ENCODE measurements at places on chromosomes 4 and X. TPM values are rescaled to one million over a fixed set of nuclear protein-coding genes. Genes with fewer than 3 reads are reported as not detected.
A peak's percentile ranks its signal among the peaks of the same experiment; 100 is the strongest.

- DNase-seq, result no peak
Measured at GRCh38 chr4:172245516-172245915, 432.3 kb downstream of the GALNTL6 start.

- no peak for DNase-seq
Measured at GRCh38 chrX:103616676-103617186, 9.0 kb downstream of the TCEAL3 start.

GRCh38 chr4:95537191-95537590, 11.6 kb downstream of the UNC5C start:
- DNase-seq, result no peak

GRCh38 chrX:68345025-68345424, 88.3 kb downstream of the OPHN1 start:
- no peak for DNase-seq

GRCh38 chr4:145177906-145178538, 2.4 kb downstream of the OTUD4 start:
- DNase-seq, result no peak

DNA sequence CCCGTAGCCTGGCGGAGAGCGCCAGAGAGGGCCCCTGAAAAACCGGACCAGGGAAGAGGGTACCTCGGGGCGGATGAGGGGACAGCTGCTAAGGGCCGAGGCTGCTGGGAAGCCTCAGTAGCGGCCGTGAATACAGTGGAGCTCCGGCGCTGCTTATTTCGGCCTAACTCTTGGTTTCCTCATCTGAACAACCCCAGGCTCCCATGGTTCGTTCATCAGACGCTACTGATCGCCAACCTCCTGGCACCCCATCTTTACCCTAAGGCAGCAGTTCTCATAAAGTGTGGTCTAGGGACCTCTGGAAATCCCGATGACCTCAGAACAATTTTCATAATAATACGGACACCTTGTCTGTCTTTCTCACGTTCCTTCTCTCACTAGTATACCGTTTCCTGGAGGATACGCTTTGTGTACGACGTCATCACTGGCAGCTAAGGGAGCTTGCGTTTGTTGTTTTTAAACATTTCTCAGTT, 645 bp upstream of the RAB28 start:
- peak; percentile 46 for DNase-seq

- DNase-seq, result no peak
Measured at GRCh38 chrX:6732101-6732500, 197.2 kb upstream of the VCX3A start.

- DNase-seq, result no peak
Measured at GRCh38 chr4:184715526-184715925, 18.4 kb downstream of the CENPU start.

- peak; percentile 38 for DNase-seq
Measured at GRCh38 chrX:48474127-48474526, 1.9 kb upstream of the FTSJ1 start.

- no peak for DNase-seq
Measured at GRCh38 chr4:97911236-97911906, 231.9 kb downstream of the STPG2 start.

GRCh38 chr4:165384598-165384997, 5.8 kb downstream of the CPE start:
- no peak for DNase-seq

DNA sequence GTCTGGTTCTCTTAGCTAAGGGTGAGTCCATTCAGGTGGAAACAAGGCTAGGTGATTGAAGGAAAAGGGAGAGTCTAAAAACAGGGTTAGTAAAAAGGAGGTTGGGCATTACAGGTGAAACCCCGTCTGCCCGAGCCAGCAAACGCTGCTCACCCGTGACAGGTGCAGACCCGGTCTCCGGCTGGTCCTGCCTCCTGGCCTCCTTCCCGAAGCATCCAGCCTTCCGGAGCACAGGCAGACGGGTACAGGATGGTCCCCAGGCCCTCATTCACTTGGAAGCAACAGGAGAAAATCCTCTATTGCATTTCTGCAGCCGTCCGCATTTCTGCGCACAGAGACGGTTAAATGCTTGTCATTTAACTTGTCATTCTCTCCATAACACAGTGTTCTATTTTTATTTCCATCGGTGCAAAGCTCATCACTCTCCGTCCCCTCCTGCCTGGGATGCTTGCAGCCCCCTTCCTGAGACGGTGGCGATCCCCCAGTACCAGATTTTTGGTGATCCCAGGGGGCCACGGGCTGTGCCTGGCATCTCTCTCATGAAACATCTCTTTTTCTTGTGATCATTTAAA, 90.8 kb upstream of the PPP2R3B start:
- DNase-seq, result no peak

DNA sequence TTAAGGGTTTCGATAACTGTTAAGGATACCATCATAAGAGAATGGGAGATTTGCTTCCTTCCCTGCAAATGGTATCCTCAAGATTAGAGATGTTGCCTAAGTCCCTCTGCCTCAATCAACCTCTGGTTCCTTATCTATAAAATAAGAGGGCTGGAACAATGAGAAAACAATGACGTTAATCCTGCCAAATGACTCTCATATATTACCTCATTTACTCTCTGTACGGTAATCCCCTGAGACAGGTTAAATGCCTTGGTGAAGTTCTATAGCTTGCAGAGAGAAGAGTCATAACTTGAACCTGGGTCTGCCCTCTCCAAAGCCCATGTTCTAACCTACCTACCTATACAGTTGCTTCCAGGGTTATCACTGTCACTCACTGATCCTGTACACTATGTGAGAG, 100.2 kb upstream of the OTUD4 start:
- no peak for DNase-seq

- no peak for DNase-seq
Measured at GRCh38 chr4:37522996-37523395, 163.2 kb downstream of the RELL1 start.

GRCh38 chrX:118621081-118621759, 106.2 kb upstream of the IL13RA1 start:
- DNase-seq, result no peak

- DNase-seq, result no peak
Measured at GRCh38 chr4:54254116-54254914, 25.2 kb downstream of the PDGFRA start.

GRCh38 chrX:46561824-46562657, 11.5 kb upstream of the CHST7 start:
- DNase-seq, result no peak

CXCL1 gene
- total RNA-seq, result not detected

IL2 gene
- total RNA-seq, result 1.6 TPM

ENAM gene
- total RNA-seq, result not detected

DAPP1 gene
- 39.5 TPM for total RNA-seq

DMD gene
- total RNA-seq, result 0.83 TPM

REELD1 gene
- total RNA-seq, result 0.20 TPM

HS3ST1 gene
- not detected for total RNA-seq

MAGEA9B gene
- total RNA-seq, result not detected

ANKRD37 gene
- 12.8 TPM for total RNA-seq

UGT2A1 gene
- total RNA-seq, result not detected

Measured in activated CD4-positive, alpha-beta T cell treated with anti-CD3 and anti-CD28 coated beads, Interleukin-2, amount 10 ng/mL, durations not matched to agents 7 days and 5 days (primary cell).